Left ventricle myocardium inferior (tissue), 1 donor: ENCODE measurements at places on chromosomes 3 and 15.
A peak's percentile ranks its signal among the peaks of the same experiment; 100 is the strongest.

DNA sequence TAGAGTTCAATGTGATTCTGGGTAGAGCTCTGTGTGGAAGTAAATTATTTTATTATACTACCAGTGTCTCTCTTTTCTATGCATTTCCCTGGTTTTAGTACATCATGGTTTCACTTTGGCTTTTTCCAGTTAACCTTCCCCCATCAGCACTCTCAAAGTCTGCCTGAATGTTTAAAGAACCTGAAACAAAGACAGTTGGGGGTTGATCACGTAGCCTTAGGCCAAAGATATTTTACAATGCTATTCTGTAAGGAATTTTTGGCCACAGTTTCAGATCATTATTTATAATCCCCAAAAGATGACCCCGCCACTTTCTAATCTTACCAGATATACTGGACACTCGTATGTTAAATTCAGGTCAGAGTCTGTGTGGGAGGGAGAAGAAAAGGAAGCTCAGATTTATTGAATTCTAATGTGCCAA lies 156.3 kb upstream of the TMC3 start:
- DNase-seq, result no peak

DNA sequence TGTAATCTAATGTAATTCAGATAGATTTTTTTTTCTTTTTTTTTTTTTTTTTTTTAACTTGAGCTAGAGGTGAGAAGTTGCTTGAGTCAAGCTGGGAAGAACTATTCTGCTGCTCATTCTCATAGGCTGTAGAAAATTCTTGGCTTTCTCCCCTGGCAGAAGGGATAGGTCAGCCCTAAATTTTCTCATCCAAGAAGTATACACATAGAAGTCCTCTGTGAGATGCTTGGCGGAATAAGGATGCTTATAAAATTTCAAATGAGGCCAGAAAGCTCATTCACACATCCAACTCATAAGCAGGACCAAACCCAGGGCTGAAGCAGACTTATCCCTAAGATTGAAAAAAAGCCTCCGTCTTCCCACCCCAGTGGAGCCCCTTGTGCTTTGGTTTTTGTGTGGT lies 572.5 kb downstream of the SQOR start:
- DNase-seq, result no peak

GRCh38 chr15:44801364-44801763 lies 65.0 kb downstream of the TRIM69 start:
- no peak for DNase-seq

GRCh38 chr3:172285844-172286243 lies 162.4 kb downstream of the GHSR start:
- DNase-seq, result no peak

GRCh38 chr3:127829537-127829936 lies 7.2 kb upstream of the MGLL start:
- no peak for DNase-seq

DNA sequence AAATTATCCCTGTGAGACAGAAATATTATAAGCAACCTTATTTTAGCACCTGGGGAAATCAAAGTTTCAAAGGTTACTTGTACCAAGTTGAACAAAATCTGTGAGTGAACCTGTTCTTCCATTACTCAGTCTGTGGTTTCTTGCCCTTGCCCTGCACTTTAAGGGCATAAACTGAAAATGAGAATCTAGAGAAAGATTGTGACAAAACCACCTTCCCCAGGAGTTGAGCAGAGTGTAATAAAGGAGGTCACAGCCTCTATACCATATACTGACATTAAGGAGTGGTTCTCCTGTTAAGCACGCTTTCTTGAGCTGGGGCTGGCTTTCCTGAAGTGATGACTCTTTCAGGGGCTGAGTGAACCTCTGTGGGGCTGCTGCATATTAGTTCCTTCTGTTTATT lies 143.4 kb downstream of the PDCD6IP start:
- DNase-seq, result no peak

- DNase-seq, result peak; percentile 47
These were observed 43.7 kb downstream of the MYZAP start for GRCh38 chr15:57635300-57635909.

GRCh38 chr3:94821241-94821640 lies 758.4 kb downstream of the NSUN3 start:
- no peak for DNase-seq

DNA sequence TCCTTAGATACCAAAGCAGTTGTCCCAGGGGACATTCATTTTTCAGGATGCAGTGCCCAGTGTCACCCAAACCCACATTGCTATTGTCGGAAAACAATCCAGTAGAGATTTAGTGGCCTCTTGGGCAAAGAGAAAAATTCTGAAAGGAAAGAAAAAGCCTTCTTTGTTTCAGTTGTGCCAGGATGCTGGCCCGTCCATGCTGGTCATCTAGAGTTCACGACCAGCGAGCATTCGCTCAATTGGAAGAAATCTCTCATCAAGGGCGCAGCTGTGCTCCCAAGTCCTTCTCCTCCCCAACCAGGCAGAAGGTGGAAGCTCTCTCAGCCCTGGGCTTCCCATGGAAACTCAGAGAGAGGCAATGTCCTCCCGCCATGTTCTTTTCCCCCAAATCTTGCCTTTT lies 123.7 kb downstream of the MTHFS start:
- DNase-seq, result no peak

- DNase-seq, result no peak
These were observed 16.0 kb upstream of the PCOLCE2 start for GRCh38 chr3:142904639-142905436.

DNA sequence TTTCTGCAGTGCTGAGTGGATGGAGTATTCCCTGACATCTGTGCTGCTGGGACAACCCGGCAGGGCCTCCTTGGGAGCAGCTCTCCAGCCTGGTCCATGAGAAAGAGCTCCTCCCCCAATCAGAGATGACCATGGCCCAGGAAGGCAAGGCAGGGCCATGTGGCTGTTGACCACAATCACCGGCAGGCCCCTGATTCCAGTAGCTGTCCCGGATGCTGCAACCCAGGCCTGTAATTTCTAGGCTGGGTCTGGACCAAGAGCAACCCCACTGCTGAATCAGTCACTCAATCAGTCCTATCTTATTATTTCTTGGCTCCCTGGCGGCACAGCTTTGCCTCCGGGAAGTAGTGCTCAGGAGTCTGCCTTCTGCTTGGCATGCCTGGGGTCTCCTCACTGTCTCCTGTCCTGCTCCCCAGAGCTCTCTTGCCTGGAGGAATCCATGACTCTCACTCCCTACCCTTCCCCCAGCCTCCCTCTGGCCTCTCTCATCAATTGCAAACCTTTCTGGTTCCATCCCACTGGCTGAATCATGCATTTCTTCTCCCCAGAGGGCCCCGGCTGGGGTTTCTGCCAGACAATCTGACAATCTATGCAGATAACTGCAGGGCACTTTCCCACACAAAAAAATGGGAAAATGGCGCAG lies 32.6 kb upstream of the ITGA11 start:
- no peak for DNase-seq

- DNase-seq, result no peak
These were observed 146.1 kb upstream of the LPP start for GRCh38 chr3:188007897-188008296.

DNA sequence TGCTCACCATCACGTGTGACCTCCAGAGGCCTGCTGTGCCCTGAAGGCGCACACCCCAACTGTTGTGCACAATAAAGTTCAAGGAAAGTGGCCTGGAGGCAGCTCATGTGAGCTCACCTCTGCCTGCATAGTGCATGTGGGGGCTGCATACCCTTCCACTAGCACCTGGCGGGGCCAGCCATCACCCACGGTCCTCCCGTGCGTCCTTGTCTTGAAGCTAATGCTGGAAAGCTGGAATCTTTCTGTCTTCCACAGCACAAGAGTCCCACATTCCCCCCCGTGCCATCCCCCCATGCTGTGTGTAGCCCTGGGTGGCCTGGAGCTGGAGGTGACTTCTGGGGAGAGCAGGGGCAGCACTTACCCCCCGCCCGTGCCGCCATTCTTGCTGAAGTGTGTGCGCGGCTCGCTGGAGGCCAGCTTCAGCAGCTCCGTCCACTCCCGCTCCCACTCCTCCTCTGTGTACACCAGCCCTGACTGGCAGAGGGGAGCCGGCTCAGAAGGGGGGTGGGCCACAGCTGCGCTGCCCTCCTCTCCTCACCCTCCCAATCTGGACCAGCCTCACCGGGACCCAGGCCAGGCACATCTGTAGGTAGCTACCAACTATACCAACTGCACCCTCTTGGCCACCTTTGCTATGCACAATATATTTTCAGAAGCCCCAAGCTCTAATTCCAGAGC lies 199.5 kb downstream of the KLF13 start:
- DNase-seq, result no peak

DNA sequence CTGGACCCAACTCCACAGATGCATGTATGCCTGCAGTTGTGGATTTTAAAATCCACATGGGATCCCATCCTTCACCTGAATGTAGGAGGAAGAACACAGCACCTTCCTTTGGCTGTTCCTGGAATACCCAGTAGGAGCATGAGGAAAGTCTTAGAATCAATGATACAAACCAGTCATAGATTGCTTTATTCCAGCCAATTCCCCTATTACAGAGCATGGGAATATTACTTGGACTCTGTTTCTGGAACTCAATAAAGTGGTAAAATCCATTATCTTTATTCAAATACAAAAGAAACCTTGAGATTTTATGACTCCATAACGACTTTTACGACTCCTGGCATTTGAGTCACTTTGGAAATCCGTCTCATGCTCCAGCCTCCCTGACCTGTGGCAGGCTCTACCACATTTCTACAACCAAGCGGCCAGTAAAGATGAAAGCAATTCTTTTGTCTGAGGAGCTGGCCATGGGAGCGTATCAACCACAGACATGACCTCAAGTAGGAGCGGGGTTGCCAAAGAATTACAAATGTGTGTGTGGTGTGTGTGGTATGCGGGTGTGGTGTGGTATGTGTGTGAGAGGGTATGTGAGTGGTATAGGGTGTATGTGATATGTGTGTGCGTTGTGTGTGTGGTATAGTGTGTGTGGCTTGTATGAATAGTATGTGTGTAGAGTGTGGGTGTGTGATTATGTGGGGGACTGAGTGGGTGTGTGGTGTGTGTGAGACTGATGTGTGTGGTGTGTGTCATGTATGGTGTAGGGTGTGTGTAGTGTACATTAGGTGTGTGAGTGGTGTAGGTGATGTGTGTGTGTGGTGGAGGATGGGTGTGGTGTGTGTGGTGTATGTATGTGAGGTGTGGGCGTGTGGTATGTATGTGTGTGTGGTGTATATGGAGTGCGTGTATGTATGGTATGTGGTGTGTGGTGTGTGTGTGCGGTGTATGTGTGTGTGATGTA lies 40.0 kb downstream of the ARRDC4 start:
- no peak for DNase-seq

DNA sequence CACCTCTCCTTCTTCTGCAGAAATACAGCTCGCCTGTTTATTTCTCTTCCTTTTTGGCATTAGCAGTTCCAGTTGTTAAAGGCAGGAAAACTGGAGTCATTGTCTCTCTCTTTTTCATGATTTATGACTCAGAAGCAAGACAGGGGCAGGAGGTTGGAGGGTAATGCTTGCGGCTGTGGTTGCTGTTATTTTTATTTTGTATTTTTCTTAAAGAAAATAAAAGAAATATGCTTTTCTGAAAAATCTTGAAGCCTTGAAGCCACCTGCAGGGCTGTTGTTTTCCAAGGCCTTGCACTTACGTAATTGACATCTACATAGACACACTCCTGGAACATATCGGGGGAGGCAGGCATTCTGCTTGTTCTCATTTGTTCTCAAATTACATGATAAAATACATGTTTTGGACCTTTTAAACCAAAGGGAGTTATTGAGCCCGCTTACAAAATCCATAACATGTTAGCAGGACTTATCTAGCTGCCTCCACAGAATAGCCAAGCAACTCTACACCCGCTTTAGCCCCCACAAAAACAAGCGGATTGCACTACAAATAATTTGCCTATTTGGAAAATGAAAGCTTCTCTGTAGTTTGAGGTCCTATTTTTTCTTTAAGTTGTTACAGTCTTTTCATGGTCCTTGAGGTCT lies 1004.6 kb upstream of the NR2F2 start:
- DNase-seq, result no peak

DNA sequence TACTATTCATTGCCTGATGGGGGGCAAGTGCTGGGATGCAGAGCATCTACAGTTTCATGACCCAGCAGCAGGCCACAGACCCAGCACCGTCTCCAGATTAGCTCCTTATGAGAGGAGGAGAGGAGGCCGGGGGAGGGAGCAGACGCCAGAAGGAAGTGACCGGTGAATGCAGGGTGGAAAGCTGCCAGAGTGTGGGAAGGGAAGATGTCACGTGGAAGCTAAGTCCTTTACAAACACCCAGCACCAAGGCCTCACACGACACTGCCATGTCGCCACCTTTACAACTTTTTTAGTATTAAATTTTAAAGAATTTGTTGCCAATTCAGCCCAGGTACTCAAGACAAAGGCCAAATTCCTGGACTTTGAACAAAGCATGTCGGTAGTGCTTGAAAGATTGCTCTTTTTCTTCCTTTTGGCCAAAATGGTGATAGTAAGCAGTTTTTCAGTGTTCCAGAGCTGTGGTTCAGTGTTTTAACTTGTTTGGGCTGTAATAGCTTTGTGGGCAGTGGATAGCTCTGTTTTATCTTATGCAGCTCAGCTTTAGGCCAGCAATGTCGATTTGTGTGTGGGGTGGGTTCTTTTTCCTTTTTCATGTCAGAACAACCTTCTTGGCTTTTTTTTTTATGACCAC lies 58.2 kb downstream of the ZBTB38 start:
- DNase-seq, result peak; percentile 86

GRCh38 chr15:40743921-40744814 lies 10.9 kb downstream of the RMDN3 start:
- DNase-seq, result no peak

DNA sequence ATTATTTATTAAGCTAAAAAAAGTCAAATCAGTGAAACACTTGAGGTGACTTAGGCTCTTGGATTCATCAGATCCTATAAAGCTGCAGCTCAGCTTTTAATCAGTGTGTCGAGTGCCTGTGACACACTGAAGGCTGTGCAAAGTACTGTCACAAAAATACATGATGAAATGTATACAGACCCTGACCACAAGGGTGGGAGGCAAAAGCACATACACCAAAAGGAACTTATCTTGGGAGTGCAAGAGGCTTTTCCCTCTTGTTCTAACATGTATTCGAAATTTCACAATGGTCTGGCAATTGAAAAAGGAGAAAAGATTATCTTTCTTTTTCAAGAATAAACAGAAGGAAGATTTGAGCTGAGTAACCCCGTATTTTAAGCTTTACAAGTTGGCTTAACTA lies 35.9 kb downstream of the VGLL4 start:
- DNase-seq, result no peak

GRCh38 chr3:18405141-18405540 lies 20.0 kb downstream of the SATB1 start:
- DNase-seq, result no peak

GRCh38 chr3:131620977-131621376 lies 118.2 kb upstream of the MRPL3 start:
- no peak for DNase-seq

DNA sequence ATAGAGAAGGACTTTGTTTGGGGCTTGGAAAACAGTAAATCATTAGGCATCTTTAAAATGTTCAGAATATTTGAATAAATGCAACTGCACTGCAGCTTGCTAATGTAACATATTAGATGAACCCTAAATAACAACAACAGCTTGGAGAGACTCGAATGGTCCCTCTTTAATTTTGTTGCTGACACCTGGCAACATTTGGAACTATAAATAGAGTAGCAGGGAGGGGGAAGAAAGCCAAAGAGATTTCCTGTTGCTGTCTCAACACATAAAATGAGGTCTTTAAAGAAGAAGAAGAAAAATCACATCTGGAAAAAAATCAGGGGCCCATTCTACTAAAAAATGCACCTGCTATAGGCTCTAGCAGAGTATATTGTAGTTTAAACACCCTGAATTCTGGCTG lies 49.9 kb upstream of the DPPA4 start:
- DNase-seq, result no peak
